GF-D8 (cell line): ENCODE measurements at places on chromosomes 12 and 14.

- no peak for DNase-seq
These were observed 496.4 kb downstream of the TMTC2 start for GRCh38 chr12:83183132-83183531.

GRCh38 chr12:19576506-19577280 lies 137.4 kb downstream of the AEBP2 start:
- DNase-seq = peak; percentile 3

- no peak for DNase-seq
These were observed 2.8 kb downstream of the ZFP36L1 start for GRCh38 chr14:68789821-68790643.

GRCh38 chr14:104341532-104342434 lies 203.4 kb downstream of the KIF26A start:
- no peak for DNase-seq

DNA sequence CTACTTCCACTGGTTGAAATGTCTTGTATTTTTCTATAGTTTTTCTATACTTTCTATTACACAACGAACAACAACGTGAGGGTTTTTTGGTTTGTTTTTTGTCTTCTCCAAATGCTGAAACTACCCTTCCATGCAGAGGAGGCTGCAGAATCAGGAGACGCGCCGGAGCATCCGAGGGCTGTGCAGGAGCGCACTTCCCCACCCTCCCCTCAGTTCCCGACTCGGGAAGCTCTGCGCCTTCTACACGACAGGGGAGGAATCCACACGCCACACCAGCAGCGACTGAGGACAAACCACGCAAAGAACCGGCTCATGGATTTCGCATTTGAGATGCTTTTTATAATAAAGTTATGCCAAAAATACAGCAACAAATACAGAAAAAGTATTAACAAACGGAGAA lies 30.9 kb downstream of the SLC15A4 start:
- no peak for DNase-seq

DNA sequence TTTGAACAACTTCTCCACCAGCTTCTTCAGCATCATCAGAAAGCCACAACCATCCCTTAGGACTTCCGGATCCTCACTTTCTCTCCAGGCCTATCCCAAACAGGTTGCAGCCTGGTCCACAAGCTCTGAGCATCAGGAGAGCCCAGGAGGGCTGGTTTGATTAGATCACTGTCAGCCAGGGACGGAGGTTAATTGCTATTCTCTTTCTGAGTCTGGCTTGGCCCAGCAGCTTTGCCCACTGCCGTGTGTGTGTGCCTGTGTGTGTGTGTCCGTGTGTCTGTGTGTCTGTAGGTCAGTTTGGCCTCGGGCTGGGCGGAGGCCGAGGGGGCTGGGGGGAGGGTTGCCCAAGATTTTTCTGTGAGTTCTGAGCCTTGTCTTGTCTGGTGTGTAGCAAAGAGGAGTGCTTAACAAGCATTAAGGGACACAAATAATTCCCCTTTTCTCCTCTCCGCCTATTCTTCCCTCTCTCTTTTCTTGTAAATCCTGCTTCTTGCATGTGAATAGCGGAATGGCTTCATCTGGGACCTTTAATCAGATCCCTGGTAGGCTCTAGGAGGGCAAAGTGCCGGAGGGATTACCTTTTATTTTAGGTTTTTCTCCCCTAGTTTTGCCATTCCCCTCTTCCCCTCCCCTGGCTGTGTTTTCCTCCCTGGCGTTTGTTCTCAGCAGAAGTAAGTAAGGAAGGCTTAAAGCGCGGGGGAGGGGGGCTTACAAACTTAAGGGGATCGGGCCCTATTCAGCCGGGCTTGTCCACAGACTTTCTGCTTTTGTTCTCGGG lies 138.2 kb upstream of the LHX5 start:
- no peak for DNase-seq
